ENCODE measurements at places on chromosomes 4 and X. TPM values are rescaled to one million over a fixed set of nuclear protein-coding genes. Genes with fewer than 3 reads are reported as not detected.

GRCh38 chrX:5842601-5843000 is 386.1 kb downstream of the NLGN4X start:
- no peak for DNase-seq

DNA sequence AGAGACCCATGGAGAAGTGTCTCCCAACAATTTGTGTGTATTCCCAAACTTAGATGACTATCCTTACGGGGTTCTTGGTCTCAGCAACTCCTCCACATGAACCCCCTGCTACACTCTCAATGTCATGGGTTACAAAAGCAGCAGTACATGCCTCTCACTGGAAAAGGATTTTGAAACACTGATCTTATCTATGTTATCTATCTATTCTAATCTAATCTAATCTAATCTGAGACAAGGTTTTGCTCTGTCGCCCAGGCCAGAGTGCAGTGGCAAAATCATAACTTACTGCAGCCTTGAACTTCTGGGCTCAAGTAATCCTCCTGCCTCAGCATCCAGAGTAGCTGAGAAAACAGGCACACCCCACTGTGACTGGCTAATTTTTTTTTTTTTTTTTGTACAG is 19.3 kb downstream of the TSPAN5 start:
- no peak for DNase-seq

DNA sequence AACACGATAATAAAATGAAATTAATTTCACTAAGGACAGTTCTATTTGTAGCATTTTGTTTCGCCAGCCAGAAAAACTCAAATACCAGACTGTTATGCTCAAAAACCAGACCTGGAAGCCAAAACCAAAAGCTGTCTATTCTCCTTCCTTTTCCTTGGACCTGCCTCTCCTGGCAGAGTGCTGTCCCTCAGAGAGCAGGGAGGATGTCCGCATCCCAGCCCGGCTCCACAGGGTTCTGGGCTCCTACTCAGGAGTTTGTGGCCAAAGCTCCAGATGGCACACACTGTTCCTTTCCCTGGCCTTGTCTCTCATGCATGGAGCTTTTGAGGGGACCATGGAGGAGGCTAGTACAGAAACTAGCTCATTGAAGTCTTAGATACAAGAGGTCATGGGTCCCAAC is 41.9 kb upstream of the C1QTNF7 start:
- DNase-seq = no peak

WAS gene
- total RNA-seq = 0.17 TPM

SPANXN4 gene
- not detected for total RNA-seq

CPZ gene
- 20.8 TPM for total RNA-seq
